ENCODE measurements at places on chromosomes 3 and 15.

DNA sequence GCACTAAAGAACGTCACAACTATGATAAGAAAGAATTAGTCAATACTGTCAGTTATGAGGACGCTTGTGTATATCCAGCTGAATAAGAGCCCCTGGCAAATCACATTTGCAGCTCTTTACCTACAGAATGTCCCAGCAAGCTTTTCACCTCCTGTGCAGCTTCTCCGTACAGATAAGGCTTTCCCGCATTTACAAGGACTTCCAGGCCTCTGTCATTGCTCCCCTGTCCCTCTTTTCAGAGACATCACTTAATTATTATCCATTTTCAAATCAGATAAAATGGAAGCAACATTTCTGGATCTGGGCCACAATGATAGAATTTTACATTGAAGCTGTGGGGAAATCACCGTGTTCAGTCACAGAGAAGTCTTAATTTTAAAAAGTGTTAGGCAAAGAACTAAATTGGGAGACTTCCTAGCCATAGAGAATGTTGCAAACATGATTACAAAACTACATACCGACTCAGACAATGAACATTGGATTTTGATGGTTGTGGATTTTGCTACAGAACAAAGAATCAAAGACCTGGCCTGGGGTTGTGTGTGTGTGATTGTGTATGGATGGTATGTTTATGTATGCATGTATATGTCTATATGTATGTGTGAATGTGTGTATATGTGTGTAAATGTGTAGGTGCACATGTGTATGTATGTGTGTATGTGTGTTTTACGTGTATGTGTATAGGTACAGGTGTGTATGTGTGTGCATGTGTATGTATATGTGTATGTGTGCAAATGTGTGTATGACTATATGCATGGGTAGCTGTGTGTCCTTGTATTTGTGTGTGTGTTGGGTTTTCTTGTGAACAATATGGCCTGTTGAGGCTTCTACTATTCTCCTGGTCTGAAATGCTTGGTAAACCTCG is 41.5 kb downstream of the MGLL start:
- DNase-seq, result no peak

- no peak for DNase-seq
Measured at GRCh38 chr15:60972301-60972700, 256.8 kb downstream of the RORA start.

- no peak for DNase-seq
Measured at GRCh38 chr15:66472176-66472999, 25.2 kb downstream of the SNAPC5 start.

- DNase-seq, result no peak
Measured at GRCh38 chr3:187259171-187259570, 32.4 kb downstream of the MASP1 start.

GRCh38 chr3:189563853-189564563 is 67.2 kb upstream of the TP63 start:
- no peak for DNase-seq

GRCh38 chr3:130916507-130917167 is 22.8 kb downstream of the ATP2C1 start:
- no peak for DNase-seq

- no peak for DNase-seq
Measured at GRCh38 chr15:25866251-25866650, 3.1 kb upstream of the ATP10A start.

DNA sequence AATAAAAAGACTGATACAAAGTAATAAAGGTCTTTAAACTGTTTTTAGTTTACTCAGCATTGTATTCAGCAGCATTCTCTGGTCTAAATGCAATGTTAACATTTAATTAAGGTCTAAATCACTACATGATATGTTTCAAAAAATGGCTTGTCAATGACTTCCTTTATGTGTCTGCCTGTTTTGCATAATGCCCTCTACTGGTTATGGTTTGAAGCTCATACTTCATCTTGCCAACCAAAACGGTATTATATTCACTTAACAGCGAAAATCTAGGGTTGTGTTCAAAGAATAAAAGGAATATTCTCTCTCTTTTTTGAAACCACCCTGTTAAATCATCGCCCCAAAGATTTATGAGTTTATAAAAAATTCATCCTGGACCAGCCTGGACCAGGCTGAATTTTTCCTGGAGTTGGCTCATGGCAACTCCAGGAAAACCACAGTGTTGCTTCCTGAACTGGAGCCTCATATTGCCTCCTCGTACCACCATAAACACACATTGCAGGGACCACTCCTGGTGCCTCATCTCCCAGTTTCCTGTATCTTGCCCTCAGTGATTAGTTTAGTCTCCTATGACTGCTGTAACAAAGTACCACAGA is 6.7 kb upstream of the NCEH1 start:
- DNase-seq, result no peak

DNA sequence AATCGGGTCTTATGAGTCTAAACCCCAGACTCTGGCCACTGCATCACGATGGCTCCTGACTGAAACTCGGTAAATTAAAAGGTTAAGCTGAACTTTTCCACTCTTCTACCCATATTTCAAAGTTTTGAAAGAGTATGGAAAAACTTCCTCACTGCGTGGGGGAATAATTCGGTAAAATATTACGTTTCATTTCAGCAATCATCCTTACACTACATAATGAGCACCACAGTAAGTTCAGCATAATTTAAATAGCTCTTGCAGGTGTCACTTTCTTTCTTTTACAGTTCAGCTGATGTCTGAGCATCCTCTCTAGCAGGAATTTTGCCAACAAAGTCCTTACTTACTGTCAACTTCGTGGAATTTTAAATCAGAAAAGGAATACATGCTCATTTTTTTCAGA is 17.5 kb downstream of the SRGAP3 start:
- no peak for DNase-seq

GRCh38 chr15:98901434-98902072 is 106.0 kb downstream of the PGPEP1L start:
- no peak for DNase-seq

GRCh38 chr3:185151101-185151963 is 1.5 kb downstream of the C3orf70 start:
- DNase-seq, result no peak

- DNase-seq, result no peak
Measured at GRCh38 chr3:157096328-157096727, 63.6 kb downstream of the CCNL1 start.

DNA sequence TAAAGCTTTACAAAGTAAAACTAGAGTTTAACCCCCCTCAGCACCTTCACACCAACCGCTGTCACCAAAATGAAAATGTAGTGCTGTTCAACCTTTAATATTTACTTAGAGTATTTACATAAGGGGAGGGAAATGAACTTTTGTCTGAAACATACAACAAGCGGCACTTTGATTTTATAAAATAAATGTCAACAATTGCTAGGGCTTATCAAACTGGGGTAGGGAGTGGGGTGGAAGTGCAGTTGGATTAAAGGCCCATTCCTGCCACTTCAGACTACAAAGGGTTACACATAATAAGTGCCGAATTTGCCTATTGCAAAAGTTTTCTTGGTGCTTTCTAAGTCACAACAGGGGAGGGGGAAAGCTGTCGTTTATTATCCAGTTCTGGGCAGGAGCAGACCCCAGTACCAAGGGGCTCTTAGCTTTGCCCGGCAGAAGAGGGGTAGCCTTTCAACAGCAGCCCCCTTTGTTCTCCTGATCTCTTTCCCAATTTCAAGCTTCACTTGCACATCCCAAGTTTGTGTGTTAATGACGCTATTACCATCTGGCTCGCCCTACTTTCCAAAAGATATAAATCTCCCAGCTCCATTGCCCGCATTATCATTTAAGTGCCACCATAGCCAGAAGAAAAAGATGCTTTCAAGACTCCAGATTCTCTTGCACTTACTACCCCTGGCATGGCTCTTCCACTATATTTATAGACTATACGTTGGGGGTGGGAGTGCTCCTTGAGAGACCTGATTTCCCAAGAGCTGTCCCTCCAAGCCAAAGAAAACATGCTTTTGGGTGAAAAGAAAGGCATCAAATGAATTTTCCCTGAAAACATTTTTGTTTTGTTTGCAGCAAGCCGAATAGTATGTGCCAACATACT is 17.0 kb downstream of the SOX2 start:
- DNase-seq, result no peak

DNA sequence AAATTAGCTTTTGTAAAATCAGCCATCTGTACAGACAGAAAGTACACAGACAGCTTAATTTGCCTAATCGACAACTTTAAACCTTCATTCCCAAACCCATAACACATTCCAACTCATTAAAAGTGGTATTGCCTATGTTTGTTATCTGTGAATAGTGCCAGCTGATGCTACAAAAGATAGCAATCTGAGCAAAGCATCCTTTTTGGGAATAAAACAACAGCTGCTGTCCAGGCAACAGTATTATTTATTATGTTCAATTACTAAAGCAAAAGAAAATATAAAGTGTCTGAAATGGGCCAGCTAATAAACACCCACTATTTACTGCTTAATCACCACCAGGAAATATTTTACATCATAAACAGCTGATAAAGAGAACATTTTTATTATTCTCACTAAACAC is 134.8 kb upstream of the ABI3BP start:
- DNase-seq, result no peak

DNA sequence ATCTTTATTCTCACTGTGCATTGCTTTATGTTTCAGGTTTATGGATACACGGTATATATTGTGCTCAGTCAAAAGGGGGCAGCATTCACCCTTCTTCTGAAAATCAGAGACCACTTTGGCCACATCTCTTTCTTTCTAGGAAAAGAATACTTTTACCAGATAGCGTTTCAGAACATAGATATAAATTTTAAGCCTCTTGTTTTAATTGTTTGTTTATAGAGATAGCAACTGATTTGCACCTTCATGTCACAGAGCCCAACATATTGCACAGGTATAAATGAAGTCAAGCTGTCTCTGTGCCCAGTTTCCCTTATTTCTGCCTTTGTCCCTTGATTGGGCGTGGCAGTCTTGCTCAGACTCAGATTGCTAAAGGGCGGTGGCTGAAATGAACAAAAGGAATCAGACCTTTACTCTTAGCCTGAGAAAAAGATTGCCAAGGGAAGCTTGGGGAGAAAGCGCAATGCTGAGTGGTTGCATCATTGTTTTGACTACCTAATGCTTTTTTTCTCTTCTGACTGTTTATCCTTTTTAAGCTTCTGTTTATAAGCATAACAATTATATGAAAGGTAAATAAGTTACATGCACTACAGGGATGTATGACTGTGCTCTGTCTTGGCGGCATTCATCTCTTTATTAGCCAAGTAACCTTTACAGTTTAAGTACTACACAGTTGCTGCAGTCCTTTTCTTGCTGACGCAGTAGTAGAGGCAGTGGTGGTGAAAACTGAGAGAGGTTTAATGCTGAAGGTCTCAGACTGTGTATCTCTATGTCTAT is 70.8 kb upstream of the ZBTB20 start:
- DNase-seq, result no peak

DNA sequence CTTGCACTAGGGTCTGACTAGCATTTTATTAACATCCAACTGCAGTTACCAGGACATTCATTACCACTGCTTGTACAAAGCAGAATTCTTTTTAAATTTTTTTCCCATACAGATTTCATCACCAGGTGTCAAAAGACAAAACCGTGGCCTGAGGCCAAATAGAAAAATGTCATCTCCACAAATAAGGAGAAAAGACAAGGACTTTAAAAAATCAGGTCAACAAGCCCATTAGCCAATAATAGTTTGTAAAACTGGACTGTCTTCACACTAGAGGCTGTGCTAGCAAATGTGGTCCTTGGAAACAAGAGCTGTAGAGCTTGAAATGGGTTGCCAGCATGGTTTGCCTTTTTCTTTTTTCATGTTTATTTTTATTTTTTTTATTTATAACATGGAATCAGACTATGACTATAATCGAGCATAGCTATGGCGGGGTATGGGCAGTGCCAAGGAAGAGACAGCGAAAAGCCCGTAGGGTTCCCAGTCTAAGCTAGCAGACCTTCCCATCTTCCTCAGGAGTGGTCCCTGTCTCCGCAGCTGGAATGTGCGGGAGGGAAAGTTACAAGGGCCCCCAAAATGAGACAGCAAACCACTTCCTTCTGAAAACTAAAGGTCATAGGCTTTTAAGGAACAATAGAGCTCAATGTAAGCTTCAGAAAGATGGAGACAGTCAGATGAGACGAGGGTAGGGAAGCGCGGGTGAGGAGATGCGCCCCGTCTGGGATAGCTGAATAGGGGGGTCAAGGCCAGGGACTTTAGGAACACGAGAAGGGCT is 1.5 kb downstream of the PTPN9 start:
- DNase-seq, result peak; percentile 45

DNA sequence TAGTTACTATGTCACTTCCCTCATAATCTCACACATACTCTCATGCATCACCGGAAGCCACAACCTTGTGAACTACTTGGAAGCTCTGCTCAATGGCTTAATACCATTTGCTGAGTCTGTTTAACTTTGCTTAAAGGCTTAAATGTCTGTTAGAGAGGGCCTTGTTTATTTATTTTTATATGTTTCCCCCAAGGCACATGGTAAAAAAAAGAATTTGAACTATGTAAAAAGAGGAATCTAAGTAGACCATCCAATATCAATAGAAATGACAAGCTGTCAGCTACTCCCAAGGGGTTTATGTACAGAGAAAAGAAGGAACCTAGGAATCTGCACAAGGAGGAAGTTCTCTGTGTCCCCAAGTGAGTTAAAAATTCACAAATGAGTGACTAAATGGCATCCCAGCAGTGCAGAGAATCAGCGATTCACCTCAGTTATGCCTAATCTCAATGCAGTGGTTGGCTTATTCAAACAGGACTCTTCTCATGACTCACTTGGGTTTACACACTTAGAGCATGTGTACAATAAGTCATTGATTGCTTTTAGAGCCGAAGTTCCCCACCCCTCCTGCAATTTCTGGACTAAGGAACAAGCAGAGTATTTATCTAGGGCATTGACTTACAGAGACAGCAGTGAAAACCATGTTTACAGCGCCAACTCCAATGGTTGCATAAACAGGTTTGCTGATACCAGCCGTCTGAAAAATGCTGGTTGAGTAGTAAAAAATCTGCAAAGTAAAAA is 24.4 kb downstream of the SLC2A2 start:
- DNase-seq, result no peak

DNA sequence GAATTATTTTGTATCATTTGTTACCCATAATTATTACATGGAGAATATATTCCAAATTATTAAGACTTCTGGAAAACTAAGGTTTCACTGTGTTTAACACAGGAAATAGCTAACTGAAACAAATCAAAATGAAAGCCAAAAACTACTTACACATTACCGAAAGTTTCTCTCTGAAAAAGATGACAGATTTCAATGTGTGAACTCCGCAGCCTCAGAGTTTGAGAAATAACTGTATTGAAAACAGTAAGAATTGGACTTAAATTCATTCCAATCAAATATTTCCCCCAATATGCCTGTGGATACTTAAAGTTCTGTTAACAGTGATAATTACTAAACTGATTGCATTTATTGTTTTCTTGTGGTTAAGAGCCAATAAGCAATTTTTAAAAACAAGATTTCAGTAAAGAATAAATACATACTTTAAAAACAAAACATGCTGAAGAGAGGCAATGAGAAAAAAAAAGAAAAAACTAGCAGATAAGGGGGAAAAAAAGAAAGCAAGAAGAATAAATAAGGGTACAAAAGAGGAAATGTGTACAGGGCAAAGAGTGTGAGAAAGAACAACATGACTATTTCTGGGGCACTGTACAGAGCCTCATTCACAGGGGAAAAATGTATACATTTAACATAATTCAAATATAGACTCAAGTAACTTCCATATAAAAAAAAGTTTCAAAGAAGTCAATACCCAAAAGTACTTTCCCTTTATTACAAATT is 30.7 kb downstream of the DENND4A start:
- no peak for DNase-seq

- DNase-seq, result no peak
Measured at GRCh38 chr3:159077860-159078259, 276.0 kb downstream of the MFSD1 start.

Measured in C1 segment of cervical spinal cord (tissue), 14 donors.